ENCODE measurements at places on chromosomes 6 and 20.

DNA sequence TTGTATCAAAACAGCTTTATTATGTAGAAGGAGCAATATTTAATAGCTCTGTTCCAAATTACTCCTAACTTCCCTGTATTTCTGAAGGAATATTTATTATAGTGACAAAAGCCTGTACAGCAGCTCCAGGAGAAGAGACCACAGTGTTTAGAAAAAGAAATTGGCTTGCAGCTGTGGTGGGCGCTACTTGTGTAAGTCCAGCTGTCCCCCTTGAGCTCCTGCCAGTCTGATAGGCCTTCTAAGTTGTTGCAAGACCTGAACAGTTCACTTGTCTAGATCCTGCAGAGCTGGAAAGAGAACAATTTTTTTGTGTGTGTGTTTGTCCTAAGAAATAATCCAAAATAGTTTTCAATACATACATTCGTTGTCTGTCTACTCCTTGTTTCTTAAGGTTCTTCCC, 86.6 kb downstream of the JARID2 start:
- no peak for DNase-seq

GRCh38 chr6:80259118-80259517, 152.6 kb downstream of the BCKDHB start:
- no peak for DNase-seq

GRCh38 chr6:129921169-129921817, 60.2 kb upstream of the TMEM244 start:
- DNase-seq, result no peak

DNA sequence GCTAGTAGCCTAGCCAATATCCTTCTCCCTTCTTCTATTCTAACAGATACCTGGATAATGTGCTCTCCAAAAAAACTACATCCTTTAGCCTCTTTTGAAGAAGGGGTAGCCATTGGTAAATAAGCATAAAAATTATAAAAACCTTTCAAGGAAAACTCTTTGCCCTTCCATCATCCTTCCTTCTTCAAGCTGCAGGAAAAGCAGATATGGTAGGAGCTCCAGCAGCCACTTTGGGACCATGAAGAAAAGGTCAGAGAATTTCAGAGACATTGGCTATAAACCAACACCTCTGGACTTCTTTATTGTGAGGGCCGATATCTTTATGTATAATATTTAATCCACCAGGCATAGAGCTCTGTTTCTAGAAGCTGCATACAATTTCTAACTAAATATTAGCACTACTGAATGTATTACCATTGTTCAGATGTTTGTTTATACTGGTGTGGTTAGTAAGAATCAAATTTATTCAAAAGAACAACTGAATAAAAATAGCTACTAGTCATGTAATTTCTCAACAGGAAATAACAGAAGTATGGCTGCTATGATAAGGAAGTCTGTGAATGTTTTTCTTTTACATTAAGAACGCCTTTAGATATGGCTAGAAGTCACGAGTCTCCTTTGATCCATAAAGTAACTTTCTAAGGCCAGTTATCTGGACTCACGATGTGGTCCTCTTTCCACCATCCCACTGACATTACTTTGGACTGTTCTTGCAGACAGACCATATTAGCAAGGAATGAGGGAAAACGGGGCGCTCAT, 32.2 kb downstream of the MYLK4 start:
- no peak for DNase-seq

DNA sequence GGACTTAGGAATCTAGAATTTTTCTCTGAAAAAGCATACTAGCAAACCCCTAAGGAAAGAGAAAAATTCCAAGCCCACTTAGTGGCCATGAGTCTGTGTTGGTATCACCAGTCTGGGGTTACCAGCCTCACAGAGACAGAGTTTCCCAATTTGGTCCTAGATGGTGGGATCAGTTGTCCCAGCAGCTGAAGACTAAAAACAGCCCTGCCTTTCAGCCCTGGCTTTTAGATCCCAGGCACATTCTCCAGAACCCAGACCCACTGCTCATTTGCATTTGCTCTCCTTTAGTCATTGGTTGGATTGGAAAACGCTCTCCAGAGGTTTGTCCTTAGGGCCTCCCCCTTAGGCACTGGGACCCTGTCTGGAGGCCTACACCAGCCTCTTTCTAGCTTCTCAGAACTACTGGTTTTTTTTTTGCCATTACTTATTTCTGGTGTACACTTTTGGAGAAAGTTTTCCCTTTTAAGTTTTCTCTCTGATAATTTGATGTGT, 39.1 kb upstream of the FOXO3 start:
- DNase-seq, result no peak

GRCh38 chr20:34296468-34296867, 6.7 kb downstream of the AHCY start:
- DNase-seq, result no peak

GRCh38 chr6:157594292-157594691, 213.3 kb downstream of the ZDHHC14 start:
- no peak for DNase-seq

DNA sequence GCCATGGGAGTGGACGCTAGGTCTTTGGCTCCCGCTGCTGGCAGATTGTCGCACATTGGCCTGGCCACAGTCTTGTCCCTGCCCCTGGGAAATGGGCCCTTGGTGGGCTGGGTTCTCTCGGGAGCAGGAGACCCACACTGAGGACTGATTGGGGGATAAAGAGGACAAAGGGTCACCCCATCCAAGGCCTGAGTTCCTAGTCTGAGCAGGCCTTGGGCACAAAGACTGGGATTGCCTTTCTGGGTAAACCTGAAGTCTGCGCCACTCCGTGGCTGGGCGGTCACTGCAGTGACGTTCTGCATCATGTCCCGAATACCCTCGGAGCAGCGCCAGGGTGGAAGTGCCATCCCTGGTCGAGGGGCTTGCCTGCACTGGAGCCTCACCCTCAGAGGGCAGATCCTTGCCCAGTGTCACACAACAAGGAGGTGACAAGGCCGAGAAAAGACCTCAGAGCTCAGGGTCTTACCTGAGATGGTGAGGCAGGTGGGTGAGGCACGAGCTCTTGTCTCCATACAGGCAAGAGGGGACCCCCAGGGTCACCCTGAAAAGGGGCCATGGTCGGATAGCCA, 36.1 kb upstream of the ZBP1 start:
- DNase-seq, result no peak

DNA sequence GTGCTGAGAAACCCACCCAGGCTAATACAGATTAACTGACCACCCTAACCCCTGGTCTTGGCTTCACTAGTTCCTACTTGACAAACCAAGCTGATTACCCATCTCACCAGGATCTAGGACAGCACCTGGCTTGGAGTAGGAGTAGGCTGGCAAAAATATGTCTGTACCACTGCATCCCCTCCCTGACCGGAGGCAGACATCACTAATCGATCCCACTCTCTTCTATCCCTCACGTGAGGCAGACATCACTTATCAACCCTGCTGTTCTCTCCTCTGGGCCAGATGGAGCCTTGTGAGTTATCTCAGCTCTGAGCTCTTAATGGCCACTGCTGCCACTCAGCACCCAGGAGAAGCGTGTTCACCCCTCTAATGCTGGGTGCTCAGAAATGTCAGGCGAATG, 324.3 kb downstream of the CDH4 start:
- no peak for DNase-seq

DNA sequence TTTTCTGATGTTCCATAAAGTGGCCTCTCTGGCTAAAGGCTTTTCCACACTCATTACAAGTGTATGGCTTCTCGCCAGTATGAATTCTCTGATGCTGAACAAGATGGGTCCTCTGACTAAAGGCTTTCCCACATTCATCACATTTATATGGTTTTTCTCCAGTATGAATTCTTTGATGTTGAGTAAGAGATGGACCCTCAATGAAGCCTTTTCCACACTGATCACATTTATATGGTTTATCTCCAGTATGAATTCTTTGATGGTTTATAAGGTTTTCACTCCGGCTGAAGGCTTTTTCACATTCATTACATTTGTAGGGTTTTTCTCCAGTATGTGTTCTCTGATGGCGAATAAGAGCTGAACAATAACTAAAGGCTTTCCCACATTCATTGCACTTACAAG, 20.4 kb downstream of the ZNF184 start:
- DNase-seq, result no peak

DNA sequence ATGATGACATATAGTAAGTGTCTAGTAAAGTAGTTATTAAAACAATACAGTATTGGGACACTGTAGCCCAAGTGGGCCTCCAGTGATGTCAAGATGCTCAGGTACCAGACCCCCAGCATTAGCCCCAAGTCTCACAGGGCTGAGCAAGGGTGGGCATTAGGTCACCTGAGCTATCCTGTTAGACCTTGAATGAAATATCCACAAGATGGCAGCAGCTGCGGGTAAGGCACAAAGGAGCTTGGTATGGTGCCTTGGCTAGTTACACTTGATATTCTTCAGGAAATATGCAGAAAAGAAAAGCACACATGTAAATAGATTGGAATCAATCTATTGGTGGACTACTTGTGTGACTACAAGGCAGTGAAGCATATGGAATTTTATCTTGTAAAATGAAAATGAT, 701.8 kb upstream of the ADGRB3 start:
- no peak for DNase-seq

DNA sequence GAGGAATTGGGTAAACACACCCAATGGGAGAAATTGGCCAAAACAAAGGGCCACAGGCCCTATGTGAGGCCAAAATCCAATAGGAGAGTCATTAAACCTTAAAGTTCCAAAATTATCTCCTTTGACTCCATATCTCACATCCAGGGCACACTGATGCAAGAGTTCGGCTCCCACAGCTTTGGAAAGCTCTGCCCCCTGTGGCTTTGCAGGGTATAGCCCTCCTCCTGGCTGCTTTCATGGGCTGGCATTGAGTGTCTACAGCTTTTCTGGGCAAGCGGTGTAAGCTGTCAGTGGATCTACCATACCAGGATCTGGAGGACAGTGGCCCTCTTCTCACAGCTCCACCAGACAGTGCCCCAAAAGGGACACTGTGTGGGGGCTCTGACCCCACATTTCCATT, 160.5 kb downstream of the ADGRG6 start:
- no peak for DNase-seq

- DNase-seq, result no peak
Measured at GRCh38 chr20:42093542-42094440, 475.6 kb upstream of the CHD6 start.

- DNase-seq, result no peak
Measured at GRCh38 chr6:41477572-41477971, 68.6 kb upstream of the FOXP4 start.

DNA sequence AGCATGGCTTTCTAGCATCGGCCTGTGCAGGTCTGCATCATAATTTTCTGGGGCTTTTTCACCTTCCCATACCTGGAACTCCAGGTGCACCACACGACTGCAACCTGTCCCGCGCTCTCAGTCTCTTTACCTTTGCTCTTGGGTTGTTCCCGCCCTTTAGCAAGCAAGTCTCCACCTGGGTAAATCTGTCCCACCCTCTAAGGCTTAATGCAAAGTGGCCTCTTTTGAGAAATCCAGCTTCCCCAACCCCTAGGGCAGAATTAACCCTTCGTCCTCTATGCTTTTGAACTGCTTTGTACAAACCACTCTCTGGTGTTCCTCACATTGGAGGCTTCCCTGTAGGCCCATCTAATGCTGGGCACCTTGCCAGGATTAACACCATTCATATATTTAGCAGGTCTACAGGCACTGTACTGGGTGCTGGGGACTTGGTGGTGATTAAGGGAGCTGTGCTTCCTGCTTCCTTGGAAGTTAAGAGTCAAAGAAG, 2.8 kb downstream of the ITPR3 start:
- DNase-seq, result no peak

DNA sequence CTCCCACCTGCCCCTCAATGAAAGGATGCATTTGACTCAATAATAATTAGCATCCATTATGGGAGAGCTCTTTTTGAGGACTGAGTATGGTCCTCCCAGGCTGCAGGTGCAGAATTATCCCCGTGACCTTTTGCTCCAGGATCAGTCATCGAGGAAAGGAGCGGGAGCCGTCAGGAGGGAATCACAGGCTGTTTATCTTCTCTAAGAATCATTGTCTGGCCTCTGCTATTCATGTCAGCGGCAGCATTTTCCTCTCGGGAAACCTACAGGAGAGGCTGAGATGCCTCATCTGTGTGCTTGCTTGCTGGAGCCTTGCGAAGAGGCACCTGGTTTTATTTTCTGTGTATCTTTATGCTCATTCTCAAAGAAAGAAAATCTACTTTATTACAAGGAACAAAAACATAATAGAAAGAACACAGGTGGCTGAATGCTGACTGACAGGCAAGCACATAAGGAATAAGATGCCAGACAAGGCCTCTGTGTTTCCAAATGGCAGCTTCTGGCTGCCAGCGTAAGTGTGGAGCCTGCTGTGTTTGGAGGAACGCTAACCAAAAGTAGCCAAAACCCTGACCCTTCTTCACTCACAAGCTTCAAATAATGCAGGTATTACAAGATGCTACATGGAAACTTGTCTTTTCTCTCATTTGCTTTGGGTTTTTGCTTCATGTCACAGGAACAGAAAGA, 539.1 kb upstream of the MARCKS start:
- peak; percentile 10 for DNase-seq

DNA sequence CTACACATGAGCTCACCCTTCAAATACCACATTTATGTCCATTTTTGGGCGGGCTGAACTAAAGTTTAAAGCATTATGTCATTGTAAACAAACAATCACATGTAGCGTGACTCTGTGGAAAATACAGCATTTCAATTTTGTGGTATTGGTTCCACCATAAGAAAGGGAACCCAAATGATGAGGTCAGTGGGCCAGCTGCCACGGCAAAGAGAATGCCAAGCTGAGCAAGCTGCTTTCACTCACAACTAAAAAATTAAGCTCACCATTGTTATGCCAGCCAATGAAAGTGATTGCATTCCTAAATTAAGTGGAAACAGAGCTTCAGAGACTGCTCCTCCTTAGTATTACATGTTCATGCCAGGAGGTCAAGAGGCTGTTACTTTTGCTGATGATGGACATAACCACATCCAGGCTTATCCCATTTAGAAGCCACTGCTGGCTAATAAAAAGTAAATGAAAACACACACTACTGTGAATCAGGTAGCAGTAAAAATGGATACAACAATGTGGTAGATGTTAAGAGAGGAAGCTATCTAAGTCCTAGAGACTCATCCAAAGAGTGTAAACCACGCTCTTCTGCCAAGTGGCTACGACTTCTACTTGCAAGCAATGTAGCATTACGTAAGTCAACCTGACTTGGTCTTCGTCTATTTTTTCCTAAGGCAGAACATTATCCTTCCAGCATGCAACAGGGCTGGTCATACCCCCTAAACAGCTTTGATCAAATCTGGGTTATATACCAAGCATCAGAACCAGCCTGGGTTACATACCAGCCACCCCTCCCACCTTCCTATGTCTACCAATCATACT, 164.8 kb downstream of the BACH2 start:
- no peak for DNase-seq

GRCh38 chr20:5827098-5827853, 77.1 kb downstream of the SHLD1 start:
- no peak for DNase-seq
